ENCODE measurements at places on chromosomes 16 and 17. TPM values are rescaled to one million over a fixed set of nuclear protein-coding genes. Genes with fewer than 3 reads are reported as not detected.

DNA sequence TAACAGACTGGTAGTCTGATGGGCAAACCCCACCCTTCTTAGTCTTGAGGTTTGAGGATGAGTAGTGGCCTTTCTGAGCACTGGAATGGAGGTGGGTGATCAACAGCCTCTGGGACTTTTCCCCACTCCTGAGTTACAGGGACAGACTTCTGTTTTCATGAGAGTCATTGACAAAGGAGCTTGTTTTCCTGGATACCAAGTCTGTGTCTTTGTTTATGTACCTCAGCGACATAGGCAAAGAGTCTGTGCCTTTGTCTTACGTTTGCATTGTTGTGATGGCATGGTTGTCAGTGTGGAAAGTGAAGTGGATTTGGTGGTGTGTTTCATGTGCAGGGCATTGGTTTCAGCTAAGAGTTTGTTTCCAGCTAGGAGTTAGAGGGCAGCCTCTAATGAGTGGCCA, 17.5 kb downstream of the EPN2 start:
- no peak for ATAC-seq

DNA sequence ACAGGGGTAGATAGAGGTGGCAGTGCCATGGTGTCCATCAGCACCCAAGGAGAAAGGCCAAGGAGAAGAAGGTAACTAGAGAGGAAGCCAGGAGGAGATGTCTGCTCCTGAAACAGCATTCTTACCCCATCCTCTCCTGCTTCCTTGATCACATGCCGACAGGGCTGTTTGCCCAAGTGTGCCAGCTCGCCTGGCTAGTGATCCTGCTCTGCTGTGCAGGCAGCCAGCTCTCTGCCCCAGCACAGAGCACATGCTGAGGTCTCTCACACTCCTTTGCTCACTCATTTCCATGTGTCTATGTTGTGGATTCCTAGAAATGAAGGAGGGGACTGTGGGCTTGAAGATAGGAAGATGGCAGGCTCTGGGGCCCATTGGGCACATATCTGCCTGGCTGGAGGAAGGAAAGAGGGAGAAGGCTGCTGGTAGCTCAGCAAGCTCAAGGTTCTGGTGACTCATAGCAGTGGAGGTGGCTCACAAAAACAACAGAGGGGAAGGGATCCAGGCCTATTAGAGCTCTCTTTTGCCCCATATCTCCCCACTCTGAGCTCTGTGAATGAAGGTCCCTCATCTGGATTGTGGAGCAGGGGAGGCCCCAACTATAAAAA, 54.3 kb downstream of the NEUROD2 start:
- ATAC-seq: no peak

DNA sequence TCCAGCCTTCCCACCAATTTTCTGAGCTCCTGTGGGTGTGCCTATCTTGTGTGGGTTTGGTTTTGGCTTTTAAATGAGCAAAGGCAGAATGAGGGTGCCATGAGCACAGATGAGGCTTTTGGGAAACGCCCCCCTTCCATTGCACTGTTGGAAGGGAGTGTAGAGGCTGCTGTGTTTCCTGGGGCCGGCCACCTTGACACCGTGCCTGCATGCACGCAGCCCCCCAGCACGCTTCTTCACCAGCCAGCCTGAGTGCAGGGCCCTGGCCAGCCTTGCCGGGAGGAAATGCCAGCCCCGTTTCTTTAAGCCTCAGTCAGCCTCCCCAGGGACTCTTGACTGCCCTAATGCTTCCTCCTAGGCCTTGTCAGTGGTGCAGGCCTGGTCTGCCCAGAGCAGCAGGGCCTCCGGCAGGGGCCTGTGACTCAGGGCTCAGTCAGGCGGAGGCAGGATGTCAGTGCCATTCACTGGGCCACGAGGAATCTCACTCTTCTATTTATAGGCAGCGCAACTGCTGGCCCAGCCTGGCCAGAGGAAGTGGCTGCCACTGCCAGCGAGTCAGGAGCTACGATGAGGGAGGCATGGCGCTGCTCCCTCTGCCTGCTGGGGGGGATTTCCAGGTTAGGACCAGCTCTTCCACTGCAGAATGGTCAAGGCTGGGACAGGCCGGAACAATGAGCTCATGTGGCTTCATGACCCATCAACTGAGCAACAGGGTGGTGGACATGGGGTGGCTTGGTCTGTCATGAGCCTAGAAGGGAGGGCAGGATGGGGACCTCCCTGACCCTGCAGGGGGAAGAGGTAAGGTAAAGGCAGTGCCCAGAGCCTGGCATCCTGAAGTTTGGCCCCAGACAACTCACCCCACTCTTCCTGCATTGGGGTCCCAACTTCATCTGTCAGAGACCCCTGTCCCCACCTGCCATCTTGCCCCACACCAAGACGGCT, 205.2 kb downstream of the RAB11FIP4 start:
- peak; percentile 88 for ATAC-seq

- ATAC-seq: no peak
Measured at GRCh38 chr17:67044940-67045339, 586 bp downstream of the CACNG1 start.

DNA sequence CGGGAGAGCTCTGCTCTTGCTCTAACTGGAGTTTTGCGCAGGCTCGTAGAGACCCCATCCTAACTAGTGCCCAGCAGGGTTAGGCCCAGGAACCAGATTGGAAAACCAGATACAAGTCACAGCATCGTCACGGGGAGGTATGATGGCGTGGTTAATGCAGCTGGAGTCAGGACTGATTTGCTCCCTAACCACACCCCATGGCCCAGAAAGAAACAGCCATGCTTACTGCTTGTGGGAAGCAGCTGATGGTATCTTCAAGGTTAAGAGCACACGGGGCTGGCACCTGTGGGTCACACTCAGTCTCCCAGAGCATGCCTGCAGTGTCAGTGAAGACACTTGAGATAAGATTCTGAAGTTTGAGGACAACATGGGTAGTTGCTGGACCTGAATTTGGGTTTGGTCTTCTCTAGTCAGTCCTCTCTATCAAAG, 60.2 kb downstream of the WIPI1 start:
- no peak for ATAC-seq

DNA sequence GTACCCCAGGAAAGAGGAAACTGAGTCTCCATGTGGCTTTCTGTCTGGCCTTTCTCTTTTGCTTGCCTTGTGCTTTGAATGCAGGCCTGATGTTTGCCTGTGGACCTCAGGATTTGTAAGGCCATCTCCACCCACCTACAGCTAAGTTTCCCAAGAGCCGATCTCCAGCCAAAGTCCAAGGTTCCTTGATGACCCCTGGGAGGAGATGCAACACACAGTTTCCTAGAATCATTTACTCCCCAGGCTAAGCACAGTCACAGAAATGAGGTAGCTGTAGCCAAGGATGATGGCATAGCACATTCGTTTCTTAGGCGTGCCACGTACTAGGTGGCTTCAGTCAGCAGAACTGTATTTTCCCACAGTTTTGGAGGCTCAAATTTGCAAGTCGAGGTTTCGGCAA, 595.4 kb downstream of the MAF start:
- ATAC-seq: no peak

PDE6G gene
- 0.89 TPM for total RNA-seq

TEKT5 gene
- total RNA-seq: 0.19 TPM

CRYM gene
- total RNA-seq: not detected

All from activated T-helper 17 cell treated with anti-CD3 and anti-CD28 coated beads, Interleukin-2, amount 50 U/mL, for 72 hours (primary cell).